NCI-H2029 treated with DMSO at 0.1 percent for 48 hours (cell line): ENCODE measurements at places on chromosomes 2 and 18.

DNA sequence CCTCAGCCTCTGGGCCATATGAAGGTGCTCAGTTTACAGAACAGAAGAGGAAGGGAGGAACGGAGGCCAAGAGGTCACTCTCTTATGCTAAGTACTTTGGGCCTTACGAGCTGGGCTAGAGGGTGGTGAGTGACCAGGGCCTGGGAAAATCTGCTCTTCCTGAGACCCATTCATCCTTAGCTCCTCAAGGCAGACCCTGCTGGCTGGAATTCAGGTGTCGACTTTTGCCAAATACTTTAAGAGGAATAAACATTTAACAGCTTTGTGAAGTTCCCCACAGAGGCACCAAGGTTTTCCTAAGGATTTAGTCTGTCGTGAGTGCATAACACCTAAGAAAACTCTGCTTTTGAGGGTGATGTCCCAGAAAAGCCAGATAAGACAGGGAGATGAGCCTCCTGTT, 129.7 kb upstream of the SIX2 start:
- DNase-seq = no peak

- DNase-seq = no peak
Observed at GRCh38 chr2:172639823-172640222, 83.9 kb downstream of the PDK1 start.

DNA sequence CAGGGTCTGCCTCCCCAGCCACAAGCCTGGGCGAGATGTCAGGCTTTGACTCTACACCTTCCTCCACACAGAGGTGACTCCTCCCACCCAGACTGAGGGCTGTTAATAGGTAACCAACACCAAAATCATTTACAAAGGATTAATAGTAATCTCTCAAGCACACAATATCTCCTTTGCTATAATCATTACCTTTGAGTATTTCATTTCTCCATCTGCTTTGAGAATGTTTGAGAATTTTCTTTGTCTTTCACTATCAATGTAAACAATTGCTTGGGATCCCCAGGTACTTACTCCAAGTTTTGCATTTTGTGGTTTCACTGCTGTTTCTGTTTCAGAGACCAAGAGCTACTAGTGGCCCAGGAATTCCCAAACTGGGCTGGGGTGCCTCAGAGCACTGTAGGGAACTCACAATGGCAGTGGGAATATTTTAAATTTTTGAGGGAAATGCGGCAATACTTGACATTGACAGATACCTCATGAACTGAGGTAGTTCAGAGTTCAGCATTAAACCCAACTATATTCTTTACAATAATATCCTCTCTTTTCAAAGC, 166.4 kb upstream of the MGAT5 start:
- DNase-seq = no peak

DNA sequence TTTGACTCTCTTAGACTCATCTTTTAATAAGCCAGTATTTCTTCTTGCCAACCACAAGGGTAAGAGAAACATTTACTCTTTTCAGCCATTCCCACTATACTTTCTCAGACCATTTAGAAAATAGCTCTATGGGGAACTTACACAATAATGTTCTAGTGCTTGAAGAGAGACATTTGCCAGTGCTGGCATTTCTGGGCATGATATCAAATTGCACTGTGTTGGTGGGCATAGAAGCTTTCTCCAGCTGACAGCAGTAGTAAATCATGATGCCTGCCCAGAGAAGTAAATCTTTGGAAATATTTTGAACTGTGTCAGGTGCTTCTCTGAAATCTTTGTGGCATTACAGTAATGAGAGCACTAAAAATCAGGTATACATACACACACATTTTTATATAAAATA, 346.6 kb downstream of the CBLN2 start:
- no peak for DNase-seq

GRCh38 chr2:175892046-175892445, 110.0 kb downstream of the LNPK start:
- no peak for DNase-seq

DNA sequence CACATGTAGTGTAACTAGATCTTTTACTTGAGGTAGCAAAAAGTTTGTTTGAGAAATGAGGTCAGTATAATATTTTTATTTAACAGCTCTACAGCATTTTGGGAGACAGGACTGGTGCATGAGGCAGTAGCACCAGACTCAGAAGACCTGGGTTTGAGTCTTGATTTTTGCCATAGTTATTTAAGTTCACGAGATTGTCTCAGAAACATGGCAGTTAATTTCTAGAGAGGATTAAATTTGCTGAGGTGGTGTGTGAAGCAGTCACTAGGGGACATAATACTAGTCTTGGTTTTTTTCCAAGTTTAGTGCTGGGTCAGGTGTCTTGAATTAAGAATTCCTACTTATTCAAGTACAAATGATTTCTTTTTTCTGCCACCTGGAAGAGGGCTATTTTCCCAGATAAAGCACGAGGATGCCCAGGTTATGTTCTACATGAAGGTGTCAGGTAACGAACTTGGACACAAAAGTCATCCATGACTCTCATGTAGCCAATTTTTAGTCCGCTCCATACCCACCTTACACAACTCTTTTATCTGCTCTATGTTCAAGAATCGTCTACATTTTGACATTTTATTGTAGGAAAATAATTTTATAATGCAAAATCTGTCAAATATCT, 1.4 kb downstream of the MARCHF7 start:
- peak; percentile 13 for DNase-seq

DNA sequence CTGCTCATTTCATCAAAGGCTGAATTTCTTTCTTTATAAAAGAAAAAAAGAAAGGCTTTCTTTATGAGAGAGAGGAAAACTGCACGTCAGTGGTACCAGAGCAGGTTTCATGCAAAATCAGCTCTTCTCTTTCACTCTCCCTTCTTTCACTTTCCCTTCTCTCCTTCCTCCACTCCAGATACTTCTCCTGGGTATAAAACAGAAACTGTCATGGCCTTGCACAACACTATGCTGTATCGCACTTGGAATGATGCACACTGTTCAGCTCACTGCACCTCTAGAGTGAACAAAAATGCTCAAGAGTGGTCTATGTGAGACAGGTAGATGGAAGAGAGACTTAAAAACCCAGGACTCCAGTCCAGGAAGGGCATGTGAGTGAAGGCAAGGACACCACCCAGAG, 73.8 kb downstream of the KLF7 start:
- no peak for DNase-seq

- DNase-seq = no peak
Observed at GRCh38 chr2:189382668-189383067, 58.6 kb upstream of the WDR75 start.

DNA sequence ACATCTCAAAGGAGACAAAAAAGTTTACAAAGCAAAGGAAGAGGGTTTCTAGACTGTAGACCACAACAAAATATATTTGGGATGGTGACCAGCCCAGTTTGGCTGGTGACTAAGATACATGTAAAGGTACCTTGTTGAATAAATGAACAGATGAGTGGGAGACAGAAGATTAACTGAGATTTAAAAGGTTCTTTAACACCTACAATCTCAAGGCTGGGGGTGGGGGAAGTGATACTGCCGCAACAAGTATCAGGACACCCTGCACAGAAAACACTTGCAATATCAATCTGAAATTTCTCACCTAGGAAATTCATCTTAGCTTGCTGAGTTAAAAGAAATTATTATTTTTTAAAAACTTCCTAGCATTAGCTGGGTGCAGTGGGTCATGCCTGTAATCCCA, 8.3 kb downstream of the RNF149 start:
- DNase-seq = no peak

DNA sequence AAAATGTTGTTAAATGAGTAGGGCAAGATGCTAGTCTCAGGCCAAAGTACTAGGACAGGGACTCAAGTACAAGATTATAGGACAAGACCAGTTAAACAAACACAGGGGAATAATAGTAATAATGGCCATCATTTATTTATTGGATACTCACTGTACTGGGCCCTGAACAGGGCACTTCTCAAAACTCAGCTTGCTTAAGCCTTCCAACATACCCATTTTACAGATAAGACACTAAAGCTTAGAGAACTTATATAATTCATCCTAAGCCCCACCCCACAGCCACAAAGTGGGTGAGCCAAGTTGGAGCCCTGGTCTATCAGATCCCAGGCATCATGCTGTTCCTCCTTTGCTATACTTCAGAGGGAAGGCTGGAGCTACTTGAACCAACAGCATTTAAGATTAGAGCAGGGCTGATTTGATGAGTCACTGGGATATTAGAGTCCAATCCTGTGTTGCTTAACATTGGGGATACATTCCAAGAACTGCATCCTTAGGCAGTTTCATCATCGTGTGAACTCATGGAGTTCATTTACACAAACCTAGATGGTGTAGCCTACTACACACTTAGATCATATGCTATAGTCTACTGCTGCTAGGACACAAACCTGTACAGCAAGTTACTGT, 153.6 kb downstream of the MTCL1 start:
- no peak for DNase-seq

GRCh38 chr18:38576916-38577315, 1011.3 kb upstream of the CELF4 start:
- DNase-seq = no peak

DNA sequence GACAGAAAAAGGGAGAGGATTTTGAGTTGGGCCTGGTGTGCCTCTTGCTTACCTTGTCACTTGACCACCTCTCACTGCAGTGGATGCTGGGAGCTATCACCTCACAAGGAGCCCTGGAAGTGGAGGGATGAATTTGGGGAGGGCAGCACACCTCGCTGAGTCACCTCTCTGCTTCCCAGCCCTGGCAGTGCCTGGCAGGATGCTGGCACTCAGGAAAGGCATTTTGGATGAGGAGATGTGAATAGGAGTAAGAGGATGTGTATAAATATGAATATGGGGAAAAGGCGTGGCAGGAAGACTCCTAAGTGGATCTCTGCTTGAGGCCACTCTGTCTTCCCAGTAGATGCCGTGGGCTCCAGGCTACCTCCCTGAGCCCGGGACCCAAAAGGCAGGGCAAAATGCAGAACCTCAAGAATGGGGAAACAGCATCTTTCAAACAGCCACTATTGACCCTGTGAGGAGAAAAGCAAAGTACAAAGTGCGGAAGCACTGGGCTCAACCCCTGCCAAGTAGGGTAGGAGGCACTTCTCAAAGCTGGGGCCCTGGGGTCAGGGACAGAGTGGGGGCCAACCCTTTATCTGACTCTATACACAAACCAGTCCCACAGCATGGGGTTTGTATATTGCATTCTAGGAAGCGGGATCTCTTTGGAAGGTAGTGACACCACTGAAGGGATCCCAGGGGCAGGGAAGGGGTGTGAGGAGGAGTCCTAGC, 164.5 kb upstream of the GLI2 start:
- no peak for DNase-seq

GRCh38 chr2:29446847-29447246, 331.6 kb downstream of the CLIP4 start:
- no peak for DNase-seq

DNA sequence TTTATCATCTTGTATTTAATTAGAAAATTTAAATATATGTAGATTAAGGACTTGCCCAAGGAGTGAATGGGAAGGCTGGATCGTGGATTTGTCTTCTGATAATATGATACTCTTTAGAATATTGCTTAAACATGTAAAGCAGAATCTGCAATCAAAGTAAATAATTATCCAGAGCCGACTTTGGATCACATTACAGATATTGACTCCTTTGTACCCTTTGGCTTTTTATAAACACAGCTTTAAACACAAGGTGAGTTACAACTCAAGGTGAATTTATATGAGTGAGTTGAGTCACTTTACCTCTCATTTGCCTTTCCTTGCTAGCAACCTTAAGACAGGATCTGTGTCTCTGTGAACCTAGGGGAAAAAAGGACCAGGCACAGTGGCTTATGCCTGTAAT, 37.7 kb upstream of the SLC25A52 start:
- DNase-seq = no peak

DNA sequence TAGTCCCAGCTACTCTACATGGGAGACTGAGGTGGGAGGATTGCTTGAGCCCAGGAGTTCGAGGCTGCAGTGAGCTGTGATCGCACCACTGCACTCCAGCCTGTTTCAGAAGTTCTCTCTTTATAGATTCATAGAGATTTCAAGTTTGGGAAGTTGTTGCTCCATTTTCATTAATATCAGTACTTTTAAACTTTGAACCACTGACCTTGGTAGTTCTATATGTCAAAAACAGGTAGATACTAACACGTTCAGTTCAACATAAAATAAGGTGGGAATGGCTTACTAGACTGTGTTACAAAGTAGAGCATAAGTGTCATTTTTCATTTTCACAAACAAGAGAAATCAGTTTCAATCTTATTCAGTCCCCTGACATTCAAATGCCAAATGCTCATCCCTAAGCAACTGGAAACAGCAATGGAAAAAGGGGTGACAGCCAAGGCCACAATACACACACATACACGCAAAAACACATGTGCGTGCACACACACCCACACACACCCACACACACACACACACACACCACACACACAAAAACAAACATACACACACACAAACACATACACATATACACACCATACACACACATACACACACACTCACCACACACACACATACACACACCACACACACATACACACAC, 71.7 kb downstream of the PIEZO2 start:
- no peak for DNase-seq

DNA sequence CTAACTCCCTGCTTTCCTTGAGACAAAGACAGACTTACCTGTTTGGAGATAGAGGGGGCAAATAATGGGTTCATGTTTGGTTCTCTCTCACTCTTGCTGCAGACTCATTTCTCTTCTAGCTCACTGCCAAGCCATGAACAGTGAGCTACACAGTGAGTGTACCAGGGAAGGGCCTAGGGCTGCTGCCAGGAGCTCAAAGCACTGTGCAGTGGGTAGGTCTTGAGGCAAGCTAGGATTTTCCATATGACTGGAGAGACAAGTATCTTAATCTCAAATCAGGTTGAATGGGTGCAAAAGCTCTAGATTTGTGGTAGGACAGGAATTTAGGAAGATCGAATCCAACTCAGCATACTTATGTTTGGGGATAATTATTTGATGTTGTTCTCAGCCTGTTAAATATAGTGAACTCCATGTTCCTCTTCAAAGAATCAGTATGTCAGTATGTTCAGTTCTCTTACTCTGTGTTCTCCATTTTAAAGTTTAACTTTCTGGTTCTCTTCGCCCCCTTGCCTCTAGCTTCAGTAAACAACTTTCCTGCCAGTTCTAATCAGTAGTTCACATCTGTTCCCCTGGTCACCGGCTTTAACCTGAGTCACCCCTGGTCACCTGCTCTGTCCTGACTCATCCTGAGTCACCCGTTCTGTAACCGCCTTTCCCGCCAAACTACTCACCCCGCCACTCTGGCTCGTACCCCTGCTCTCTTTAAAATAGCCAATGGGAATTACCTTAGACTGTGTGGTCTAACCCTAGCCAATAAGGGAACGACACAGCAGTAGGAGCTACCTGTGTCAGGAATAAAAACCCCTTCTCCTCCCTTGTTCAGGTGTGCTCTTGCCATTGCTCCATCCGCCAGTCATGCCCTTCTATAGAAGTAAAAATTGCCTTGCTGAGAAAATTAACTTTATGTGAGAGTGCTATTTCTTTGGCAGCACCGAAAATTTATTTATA, 21.9 kb downstream of the SLC25A52 start:
- no peak for DNase-seq

- no peak for DNase-seq
Observed at GRCh38 chr2:86831537-86831936, 30.1 kb downstream of the CD8B start.

- DNase-seq = no peak
Observed at GRCh38 chr2:209331291-209331844, 92.5 kb upstream of the MAP2 start.
